Omental fat pad (tissue), 4 donors: ENCODE measurements at places on chromosomes 12 and 14. TPM values are rescaled to one million over a fixed set of nuclear protein-coding genes. Genes with fewer than 3 reads are reported as not detected.

Gene NT5DC3
- total RNA-seq: 10.2 TPM

- DNase-seq: no peak
Measured at GRCh38 chr12:91210618-91211017, 28.0 kb upstream of the DCN start.

GRCh38 chr12:85424581-85425348, 144.7 kb downstream of the ALX1 start:
- DNase-seq: no peak

Gene KRT75
- total RNA-seq: not detected

Gene ADGRD1
- 65.3 TPM for total RNA-seq

- DNase-seq: no peak
Measured at GRCh38 chr14:64060648-64061096, 207.9 kb downstream of the SYNE2 start.

Gene ACVRL1
- total RNA-seq: 119 TPM

DNA sequence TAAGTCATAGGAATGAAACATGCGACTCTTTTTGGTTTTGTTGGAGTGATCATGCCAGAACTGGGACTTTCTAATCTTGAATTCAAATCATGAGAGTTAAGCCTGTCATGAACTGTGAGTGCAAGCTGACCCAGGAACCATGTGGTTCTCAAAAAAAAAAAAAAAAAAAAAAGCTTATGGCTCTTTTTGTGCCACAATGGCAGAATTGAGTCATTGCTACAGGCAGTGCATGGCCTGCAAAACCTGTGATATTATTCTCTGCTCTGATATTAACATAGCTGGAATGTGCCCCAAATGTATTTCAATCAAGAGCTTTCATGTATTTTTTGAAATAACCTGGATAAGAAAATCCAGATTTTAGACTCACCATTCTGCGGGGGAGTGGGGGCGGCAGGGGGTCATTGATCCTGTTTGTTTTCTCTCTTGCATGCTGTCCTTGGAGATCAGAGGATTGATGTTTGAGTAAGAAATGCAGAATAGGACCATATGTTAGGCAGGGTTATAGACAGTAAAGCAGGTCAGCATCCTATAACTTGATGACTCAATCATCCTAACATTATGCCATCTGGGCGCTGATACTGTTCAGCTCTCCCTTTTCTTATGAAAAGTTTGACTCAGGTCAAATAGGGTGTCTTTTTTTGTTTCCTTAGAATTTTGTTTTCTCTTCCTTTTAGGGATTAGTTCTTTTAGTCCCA, 797.4 kb downstream of the DIO2 start:
- DNase-seq: no peak

Gene GLT1D1
- total RNA-seq: 0.60 TPM

DNA sequence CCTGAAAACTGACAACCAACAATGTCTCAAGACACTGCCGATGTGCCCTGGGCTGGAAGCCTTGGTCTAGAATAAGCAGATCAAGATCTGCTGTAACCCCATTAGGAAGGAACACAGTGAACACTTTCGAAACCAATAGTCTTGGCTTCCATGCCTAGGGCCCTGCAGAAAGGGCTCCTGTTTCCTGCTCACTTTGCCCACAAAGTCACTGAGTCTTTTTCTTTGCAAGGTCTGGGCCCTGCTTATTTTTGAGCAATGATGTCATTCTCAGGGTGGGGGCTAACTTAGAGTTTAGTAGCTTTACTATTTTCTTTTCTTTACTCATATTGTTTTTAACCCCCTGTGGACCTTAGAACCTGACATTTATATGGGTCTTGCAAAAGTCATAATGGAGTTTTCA, 704.2 kb upstream of the TMEM132C start:
- no peak for DNase-seq

- no peak for DNase-seq
Measured at GRCh38 chr12:51600721-51601120, 9.7 kb downstream of the SCN8A start.

GRCh38 chr12:89238593-89238992, 113.7 kb downstream of the DUSP6 start:
- DNase-seq: no peak

GRCh38 chr12:288687-289086, 26.1 kb upstream of the SLC6A13 start:
- DNase-seq: no peak

DNA sequence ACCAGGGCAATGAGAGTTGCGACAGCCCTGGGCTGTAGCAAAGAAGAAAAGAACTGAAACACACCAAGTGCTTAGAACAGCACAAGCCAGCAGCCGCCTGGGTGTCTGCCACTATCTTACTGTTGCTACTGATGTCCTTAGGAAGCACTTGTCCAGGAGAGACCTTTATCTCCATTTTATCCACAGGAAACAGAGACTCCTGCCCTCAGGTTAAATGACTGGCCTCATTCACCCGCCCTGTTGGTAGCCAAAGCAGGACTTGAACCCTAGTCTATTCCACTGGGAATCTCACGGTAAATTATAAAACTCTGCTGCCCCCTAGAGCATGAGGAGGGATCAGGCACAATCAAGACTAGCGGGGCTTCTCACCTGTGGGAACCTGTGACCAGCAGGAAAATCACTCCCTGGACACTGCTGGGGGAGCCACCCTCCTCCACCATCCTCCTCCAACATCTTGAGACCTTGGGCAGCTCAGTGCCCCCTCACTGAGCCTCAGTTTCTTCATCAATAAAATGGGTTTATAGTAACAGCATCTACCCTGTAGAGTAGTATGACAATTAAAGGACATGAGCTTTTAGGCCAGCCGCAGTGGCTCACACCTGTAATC, 20.5 kb upstream of the TESC start:
- no peak for DNase-seq

DNA sequence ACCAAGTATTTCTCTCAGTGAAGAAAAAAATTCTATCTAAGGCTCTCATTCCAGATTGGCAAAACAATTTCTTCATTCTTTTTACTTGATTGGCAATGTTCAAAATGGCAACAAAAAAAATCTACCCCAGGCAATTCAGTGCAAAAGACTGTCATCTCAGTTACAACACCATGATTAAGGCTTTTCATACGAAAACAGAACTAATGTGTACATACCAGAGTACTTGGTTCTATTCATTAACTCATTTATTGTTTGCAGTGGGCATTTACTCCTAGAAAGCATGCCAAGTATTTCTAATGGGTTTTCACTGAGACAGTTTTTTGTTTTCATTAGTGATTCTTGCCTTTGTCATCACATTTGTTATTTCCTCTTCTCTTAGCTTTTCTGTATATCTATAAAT, 33.0 kb downstream of the DBX2 start:
- no peak for DNase-seq

Gene SLC24A4
- total RNA-seq: 1.0 TPM

GRCh38 chr12:77189458-77189857, 124.1 kb upstream of the E2F7 start:
- no peak for DNase-seq

Gene LTBP2
- total RNA-seq: 31.6 TPM

- DNase-seq: no peak
Measured at GRCh38 chr14:76490735-76491134, 114.8 kb downstream of the ESRRB start.

DNA sequence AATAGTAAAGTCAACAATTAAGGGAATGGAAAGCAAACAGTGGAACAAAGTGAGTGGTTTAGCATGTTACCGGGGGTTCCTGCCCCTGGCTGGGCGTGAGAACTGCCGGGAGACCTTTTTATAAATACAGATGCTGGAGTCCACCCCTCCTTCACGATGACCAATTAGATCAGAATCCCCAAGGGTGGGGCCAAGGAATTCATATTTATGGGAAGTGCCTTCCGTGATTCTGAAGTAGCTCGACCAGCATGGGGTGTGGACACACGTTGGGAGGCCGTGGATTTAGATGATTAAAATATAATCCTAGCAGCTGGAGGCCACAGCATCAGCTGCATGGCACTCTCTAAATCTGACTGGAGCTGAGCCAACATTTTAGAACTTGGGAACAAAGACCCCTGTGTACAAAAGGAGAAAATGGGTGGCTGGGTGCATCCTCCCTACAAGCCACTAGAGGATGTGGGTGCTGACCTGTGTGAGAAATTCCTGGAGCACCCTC, 87.9 kb downstream of the SRRM4 start:
- no peak for DNase-seq

Gene NKX2-1
- total RNA-seq: not detected

GRCh38 chr14:98826618-98827017, 445.4 kb downstream of the BCL11B start:
- no peak for DNase-seq

DNA sequence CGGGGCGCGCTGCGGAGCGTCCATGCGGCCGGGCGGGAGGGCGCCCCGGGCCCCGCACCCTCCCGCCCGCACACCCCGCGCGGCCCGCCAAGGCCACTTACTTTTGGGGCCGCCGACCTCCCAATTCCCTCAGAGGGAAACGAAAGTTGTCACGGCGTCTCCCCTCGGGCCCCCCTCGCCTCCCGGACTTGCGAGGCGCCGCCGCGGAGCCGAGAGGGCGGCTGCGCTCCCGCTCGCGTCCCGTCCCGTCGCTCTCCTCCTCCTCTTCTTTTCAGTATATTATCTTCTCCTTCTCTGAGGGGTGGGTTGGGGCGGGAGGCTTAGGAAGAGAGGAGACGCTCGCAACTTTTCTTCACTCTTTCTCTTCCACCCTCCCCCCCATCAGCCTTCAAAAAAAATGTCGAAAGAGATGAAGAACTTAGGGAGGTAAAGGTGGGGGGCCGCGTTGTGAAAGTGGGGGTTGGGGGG, 613 bp downstream of the DUSP16 start:
- no peak for DNase-seq

DNA sequence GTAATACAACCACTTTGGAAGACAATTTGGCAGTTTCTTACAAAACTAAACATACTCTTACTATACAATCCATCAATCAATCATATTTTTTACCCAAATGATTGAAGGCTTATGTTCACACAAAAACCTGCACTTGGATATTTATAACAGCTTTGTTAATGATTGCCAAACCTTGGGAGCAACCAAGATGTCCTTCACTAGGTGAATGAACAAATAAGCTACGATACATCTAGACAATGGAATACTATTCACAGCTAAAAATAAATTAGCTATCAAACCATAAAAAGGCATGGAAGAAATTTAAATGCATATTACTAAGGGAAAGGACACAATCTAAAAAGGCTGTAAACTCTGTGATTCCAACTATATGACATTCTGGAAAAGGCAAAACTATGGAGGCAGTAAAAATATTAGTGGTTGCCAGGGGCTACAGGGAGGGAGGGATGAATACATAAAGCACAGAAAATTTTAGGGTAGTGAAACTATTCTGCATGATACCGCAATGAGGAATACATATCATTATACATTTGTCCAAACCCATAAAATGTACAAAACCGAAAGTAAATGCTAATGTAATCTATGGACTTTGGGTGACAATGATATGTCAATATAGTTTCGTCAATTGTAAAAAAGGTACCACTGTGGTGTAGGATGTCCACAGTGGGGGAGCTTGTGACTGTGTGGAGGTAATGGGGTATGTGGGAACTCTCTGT, 70.5 kb downstream of the GPR65 start:
- DNase-seq: no peak

Gene SLC38A4
- total RNA-seq: 0.31 TPM

DNA sequence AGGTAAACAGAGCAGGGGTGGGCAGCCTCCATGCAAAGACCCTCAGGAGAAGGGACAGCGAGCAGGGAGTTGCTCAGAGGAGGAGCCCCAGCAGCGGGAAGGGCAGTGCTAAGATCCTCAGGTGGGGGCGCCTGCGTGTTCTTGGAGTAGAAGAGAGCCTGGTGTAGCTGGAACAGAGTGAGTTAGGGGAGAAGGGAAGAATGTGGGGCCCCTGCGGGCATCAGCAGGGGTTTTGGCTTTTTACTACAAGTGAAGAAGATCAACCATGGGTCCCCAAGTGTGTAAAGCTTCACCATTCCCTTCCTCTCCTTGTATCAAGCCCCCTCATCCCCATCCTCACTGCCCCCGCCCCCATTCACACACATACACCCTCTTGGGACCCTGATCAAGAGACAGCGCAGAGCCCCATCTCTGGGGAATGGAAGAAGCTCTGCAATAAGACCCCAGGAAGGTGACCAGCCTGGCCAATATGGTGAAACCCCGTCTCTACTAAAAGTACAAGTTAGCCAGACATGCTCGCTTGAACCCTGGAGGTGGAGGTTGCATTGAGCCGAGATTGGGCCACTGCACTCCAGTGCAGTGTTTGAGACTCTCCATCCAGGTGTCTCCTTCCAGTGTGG, 10.2 kb upstream of the TMEM119 start:
- no peak for DNase-seq

Gene GLIPR1L2
- total RNA-seq: 0.82 TPM

- DNase-seq: no peak
Measured at GRCh38 chr12:17017402-17017801, 411.4 kb upstream of the LMO3 start.
